ENCODE measurements at places on chromosomes 12 and 14.

- no peak for DNase-seq
Observed at GRCh38 chr12:114400361-114400811, 5.6 kb downstream of the TBX5 start.

- DNase-seq = no peak
Observed at GRCh38 chr14:35197015-35197414, 74.7 kb downstream of the PRORP start.

DNA sequence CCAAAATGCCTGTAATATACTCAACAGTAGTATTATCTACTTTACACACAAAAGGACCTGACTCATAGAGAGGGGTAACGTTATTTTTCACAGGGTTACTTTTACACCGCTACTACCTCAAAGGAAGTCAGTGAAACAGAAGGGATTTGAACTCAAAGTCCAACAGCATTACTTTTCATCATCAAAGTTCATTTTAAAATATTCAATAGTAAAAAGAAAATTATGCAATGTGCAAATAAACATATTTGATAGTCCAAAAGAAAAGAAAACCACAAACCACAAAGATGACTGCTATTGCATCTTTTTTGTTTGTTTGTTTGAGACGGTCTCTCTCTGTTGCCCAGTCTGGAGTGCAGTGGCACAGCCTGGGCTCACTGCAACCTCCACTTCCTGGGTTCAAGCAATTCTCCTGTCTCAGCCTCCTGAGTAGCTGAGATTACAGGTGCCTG lies 15.5 kb downstream of the KIF21A start:
- no peak for DNase-seq

DNA sequence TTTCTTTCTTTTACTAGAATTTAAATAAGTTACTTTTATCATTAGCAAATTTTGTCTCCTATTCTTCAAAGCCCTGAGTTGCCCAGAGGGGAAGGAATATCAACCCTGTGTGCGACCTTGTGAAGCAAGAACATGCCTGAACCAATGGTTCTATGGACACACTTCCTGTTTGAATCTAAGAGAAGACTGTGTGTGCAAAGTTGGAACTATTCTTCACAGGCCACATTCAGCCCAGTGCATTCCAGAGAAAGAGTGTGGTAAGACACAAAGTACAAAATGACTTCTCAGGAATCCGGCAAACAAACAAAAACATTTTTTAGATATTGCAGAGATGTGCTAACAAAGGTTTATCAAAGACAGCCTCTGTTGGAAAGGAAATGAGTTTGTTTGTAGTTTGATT lies 90.8 kb upstream of the PTPRQ start:
- DNase-seq = no peak

- no peak for DNase-seq
Observed at GRCh38 chr12:51421266-51421884, 3.3 kb upstream of the SLC4A8 start.

DNA sequence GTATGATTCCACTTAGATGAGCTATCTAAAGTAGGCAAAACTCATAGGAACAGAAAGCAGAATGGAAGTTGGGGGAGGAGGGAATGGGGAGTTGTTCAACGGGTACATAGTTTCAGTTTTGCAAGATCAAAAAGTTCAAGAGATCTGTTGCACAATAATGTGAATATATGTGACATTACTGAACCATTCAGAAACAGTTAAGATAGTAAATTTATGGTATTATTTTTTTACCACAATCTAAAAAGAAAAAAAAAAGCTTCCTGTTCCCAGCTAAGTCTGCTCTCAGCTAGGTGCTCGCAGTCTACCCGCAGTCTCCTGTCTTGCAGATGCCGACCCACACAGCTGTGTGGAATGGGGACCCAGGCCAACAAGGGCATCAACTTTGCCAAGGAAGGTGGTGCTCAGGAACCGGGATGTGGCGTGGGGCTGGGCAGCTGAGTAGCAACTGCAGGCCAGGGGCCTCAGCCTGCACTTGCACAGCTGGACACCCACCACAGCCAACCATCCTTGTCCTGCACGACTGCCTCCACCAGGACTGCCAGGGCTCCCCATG lies 15.3 kb upstream of the ANO6 start:
- no peak for DNase-seq

DNA sequence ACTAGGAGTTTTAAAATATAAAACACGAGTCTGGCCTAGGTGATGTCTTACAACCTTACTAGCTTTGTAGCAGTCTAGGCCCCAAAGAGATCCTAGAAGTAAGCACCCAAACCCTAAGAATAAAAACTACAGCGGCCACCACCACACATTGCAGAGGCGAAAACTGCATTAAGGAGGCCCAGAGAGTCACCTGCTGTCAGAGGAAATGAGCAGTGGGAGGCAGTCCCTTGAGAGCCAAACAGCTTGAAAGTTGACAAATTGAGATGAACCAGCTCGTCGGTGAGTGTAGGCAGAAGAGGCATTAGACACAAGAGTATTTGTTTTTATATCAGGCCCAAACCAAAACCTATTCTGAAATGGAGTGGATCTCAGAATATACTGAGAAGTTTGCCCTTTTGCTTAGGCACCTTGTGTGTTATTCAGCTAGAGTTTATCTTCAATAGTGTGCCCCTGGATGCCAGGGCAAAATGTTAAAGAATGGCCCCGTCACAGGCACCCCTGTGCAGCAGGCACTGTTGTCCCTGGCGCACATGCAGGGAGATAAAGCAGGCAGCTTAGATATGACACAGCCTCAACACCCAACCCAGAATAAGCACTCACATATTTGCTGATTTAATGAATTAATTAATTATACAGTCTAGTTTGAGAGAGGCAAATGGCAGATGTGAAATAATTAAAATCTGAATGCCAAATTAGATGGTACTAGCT lies 56.7 kb downstream of the TTC7B start:
- no peak for DNase-seq

DNA sequence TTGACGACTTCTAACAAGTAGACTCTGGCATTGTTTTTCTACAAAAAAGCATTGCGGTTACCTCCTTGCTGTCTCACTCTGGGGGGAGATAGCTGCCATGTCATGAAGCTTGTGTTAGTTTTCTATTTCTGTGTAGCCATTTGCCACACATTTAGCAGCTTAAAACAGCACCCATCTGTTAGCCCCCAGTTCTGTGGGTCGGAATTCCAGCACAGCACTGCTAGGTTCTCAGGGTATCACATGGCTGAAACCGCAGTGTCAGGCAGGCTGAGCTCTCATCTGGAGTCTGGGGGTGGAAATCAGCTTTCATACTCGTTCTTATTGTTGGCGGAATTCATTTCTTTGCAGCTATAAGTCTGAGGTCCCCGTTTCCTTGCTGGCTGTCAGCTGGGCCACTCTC lies 19.9 kb upstream of the STXBP6 start:
- no peak for DNase-seq

- DNase-seq = no peak
Observed at GRCh38 chr12:88391556-88391955, 188.7 kb downstream of the KITLG start.

DNA sequence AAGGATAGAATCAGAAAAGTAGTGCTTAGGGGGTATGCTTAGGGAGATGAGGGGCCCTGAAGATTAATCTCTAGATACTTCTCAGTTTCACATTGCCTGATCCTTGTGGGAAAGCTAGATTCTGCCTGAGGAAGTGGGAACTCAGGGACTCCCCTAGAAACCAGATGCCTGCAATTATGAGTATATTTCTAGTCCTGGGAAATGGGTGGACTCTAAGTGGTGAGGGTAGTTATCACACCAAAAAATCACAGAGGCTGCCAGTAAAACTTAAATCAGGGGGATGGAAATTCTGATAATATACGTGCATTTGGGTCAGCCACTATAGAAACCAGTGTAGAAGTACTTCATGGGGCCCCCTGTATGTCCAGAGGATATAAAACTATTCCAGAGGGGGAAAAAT lies 18.3 kb downstream of the HOXC4 start:
- no peak for DNase-seq

DNA sequence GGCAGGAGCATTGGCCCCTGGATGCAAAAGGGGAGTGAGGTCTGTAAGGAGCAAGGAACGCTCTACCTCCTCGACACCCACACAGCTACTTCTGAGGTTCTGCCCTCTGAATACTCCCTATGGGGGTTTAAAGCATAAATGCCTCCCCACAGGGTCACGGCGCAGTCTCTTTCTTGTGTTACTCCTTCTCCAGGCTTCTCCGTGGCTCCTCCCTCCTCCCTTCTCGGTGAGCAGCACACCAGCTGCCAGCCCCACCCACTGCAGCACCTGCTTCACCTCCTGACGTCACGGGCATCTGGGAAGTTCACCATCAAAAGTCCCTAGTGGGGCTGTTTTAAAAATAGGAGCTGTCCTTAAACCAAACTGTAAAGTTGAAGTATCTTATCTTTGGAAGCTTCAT lies 67.3 kb downstream of the SPTB start:
- DNase-seq = peak; percentile 5

DNA sequence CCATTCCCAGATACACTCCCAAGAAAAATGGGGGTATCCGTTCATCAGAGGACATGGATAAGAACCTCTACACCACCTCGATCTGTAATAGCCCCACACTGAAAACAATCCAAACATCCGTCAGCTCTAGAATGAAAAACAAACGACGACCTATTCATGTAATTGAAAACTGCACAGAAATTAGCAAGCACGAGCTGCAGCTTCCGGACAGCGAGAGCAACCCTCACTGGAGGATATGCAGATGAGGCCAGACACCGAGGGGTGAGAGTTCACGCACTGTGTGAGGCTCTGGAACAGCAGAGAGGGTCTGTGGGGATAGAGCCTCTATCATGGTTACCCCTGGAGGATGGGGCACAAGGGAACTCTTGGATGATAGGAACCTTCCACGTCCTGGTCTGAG lies 143.9 kb upstream of the NCOR2 start:
- no peak for DNase-seq

All from stimulated activated CD8-positive, alpha-beta memory T cell treated with anti-CD3 and anti-CD28 coated beads, Interleukin-15, amount 100 ng/mL, for 4 hours (primary cell).